ENCODE measurements at places on chromosomes 16 and 17.

GRCh38 chr16:54503011-54503855 lies 216.6 kb upstream of the IRX3 start:
- DNase-seq, result peak; percentile 16

DNA sequence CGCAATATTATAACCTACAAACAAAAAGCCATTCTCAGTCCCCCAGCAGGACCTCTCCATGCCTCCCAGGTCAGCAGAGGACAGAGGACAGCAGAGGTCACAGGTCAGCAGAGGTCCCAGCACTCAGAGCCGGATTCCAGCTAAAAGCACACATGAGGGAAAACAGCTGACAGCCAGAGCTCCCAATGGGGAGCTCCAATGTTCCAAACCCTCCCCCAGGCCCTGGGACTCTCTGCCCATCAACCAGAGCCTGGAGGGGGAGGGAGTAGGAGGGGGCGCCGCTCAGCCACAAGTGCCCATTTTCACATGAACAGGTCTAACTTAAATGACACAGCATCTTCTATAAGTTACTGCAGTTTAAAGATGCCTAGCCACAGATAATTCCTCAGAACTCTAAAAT lies 77.5 kb downstream of the ANKRD11 start:
- DNase-seq, result no peak

DNA sequence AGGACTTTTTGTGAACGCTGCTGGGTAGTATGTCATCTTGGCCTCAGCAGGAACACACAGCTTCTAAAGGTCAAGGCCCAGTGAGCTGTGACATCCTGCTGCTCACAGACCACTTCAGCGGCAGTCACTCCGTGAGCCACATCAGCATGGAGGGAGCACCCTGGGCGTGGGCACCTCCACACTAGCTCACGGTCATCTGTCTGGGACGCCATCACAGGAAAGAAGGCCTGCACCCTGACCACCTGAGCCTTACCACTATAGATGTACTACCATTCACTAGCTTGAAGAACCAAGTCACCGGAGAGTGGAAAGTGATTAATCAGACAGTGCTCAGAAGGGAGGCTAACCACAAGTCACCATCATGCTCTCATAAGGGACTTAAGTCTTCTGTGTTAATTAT lies 3.3 kb downstream of the AXIN1 start:
- no peak for DNase-seq

GRCh38 chr17:67647482-67647881 lies 70.3 kb upstream of the NOL11 start:
- DNase-seq, result no peak

- peak; percentile 98 for DNase-seq
These were observed 94.9 kb downstream of the ANKRD11 start for GRCh38 chr16:89395150-89396142.

- no peak for DNase-seq
These were observed 8.5 kb downstream of the IRX3 start for GRCh38 chr16:54277845-54278703.

DNA sequence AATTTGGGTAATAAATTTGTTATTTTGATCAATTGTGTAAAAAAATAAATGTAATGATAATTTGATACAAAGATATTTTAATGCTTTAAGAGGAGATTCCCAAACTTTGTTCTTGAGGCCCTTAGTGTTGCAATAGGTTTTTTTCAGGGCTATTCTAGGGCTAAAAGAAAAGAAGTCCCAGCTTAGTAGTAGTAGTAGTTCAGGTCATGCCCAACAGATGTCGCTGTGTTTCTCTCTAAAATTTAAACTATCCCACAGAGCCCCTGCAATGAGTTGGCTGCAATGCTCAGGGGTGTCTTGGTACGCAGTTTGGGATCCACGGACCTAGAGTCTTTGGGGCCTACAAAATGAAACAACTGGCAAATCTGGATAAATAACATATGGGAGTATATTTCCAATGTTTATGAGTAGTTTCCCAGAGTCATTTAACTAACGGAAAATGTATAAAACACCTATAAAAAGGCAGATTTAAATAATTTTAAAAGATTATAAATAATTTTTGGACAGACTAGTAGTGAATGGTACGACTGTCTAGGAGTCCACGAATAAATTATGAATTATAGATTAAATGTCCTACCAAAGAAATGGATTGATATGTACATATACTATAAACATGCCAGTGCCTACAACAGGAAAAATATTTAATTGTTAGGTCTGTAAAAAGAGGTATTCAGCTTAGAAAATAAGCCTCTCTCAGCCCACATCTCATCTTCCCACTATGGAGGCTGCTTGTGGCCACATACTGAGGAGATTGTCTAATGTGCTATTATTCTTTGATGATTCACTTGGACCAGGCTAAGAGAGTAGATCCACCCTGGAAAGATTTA lies 228.5 kb upstream of the PMFBP1 start:
- DNase-seq, result peak; percentile 19

DNA sequence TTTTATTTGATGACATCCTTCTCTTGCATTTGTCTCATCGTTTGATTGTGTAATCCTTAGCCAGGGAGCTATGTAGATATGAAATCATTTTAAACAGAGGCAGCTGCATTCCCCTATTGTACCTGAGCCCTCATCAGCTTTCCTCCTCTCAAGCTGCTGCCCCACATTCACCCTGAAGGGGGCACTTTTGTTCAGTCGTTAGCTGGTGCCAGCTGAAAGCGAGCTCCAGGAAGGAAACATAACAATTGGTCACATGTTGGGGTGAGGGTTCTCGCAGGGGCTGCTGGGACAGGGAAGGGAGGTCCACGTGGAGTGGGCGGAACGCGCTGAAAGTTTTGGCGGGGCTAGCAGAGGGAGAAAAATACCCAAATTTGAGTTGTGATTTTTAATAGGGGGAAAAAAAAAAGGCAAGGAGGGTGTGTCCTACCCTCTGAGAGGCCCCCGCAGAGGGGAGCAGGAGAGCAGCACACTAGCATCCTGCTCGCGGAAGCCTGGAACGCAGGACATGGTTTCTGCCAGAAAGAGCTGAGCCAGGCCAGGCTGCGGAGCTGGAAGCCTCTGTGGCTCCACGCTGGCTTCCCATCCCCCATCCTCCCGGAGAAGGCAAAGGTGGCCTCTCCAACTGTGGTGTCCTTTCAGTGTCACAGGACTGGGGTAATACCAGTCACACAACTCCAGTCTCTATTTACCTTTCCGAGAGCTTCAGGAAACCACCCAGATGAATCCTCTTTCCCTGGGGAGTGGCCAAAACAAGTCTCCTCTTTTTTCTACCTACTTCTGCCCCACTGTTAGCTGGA lies 8.5 kb upstream of the MSL1 start:
- peak; percentile 91 for DNase-seq

- DNase-seq, result no peak
These were observed 174.3 kb downstream of the UTP18 start for GRCh38 chr17:51434434-51435170.

GRCh38 chr17:58587713-58588117 lies 73.3 kb upstream of the MTMR4 start:
- peak; percentile 12 for DNase-seq

- no peak for DNase-seq
These were observed 174.0 kb downstream of the IRX3 start for GRCh38 chr16:54112451-54113206.

DNA sequence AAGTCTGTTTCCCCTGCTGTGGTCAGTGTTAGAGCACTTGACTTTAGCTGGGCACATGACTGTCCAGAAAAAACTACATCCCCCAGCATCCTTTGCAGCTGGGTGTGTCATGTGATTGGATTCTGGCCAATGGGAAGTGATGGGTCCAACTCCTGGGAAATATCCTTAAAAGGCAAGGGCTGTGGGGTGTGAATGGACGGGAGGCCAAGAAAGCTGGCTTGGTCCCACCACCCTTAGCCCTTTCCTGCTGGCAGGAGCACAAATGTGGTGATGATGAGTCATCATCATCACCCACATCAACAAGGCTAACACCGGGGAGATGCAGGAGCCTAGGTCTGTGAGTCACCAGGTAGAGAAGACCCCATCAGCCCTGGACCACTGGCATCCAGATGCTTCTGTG lies 341.7 kb downstream of the C16orf95 start:
- DNase-seq, result no peak

DNA sequence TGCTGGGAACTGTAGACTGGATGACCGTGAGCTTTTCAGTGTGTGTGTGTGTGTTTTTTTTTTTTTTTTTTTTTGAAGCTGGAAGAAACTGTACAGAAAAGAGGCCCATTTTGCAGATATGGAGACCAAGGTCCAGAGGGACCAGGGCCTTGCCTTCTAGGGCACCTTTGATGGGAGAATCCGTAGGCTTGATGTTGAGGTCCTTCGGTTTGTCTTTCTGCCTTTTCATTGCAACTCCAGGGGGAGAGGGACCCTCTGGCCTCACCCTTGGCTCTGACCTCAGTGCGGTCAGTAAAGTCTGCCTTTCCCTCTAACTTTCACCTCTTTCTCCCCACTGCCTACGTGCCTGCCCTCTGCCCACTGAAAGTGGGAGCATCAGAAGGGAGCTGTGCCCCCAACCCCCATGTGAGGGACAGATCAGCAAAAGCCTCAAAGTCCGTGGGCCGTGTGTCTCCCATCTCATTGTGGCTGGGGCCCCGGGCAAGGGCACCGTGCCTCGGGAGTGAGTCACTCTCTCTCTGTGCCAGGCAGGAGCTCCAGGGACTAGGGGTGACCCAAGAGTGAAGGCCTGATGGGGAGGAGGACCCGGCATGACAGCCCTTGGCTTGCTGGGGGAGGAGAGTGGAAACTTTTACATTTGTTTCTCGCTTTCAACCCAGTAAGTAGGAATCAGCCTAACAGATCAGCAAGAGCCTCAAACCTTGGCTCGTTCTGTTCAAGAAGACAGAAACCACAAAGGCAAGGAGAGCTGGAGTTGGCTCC lies 123.6 kb downstream of the CMIP start:
- DNase-seq, result no peak
